Right hindlimb (tissue), 1 donor: ENCODE measurements at places on chromosomes 11 and 22.

- no peak for DNase-seq
Measured at GRCh38 chr11:117906710-117907109, 22.5 kb downstream of the TMPRSS13 start.

DNA sequence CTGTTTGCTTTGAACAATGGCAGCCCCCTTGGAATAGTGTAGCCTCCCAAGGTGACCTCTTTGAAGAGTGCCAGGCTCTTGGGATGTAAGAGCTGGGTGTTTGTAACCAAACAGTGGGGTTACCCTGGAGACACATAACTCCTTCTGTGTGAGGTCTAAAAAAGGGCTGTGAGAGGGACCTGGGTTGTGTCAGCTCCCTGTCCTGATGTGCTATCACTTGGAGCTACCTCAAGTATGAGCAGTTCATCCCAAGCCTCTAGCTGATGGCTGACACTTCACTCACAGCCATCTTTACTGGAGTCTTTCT lies 40.2 kb downstream of the TSPAN18 start:
- no peak for DNase-seq

DNA sequence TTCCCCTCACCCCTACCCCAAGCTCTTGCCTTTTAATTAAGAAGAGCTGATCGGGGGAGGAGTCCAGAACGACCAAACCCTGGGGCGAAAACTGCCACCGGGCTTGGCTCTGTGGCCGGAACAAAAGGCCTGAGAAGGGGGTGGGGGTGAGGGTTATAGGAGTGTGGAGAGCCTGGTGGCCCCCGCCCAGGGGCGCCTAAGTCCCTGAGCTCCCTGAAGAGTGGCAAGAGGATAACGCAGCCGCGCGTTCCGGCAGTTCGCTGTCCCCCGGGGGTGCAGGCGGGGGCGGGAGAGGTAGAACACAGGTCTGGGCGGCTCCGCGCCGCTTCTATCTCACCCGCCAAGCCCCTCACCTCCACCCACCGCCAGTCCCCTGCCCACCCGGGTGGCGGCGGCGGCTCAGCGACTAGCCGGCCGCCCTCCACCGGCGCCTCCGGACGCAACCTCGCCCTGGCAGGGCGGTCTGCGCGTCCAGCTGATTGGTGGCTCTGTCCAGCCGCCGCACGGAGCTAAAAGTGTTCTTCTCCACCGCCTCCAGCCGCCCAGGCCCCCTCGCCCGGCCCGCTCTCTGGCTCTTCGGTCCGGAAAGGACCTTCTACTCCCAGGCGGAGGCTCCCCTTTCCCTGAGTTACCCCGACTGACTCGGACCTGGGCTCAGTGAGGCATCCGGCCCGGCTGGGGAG lies 18.7 kb upstream of the BDNF start:
- no peak for DNase-seq

GRCh38 chr22:29520851-29521250 lies 32.7 kb downstream of the THOC5 start:
- DNase-seq = no peak

GRCh38 chr11:66369073-66369894 lies 2.3 kb downstream of the SLC29A2 start:
- DNase-seq = peak; percentile 27

DNA sequence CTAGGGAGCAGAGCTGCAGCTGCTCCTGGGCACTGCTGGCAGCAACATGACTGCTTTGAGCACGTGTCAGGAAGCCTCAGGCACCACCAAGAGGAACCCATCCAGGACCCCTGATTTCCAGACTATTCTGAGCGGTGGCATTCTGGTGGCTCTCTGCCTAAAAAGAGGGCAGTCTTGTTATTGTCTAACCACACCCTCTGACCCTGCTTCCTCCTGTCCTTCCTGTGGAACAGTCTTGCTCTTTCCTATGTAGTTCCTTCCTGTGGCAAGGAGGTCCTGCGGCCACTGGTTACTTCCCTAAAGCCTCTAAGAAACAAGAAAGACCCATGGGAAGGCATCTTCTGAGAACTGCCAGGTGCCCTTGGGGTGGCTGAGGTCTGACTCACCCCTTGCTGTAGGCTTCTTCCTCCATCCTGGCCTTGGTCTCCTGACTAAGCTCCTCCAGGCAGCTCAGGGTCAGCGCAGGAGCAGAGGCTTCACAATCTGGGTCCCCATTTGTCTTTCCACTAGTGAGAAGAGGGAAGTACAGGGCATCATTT lies 13.1 kb upstream of the LYVE1 start:
- DNase-seq = no peak

- DNase-seq = no peak
Measured at GRCh38 chr22:36541831-36542411, 13.0 kb upstream of the EIF3D start.

DNA sequence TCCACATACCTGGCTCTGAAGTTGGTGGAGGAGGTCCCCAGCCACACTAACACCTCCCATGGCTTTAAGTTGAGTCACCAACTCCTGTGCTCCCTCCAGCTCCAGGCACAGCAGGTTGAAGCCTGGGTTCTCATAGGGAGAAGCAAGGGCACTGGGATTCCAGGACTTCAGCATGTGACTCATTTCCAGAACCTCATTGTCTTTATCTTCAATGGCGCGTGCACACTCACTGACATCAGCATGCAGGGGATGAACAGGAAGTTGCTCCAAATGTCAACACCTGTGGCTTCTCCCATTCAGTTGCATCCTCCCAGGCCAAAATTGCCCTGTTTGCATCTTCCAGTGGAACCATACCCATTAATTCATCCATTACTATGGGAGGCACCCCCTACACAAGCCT lies 5.8 kb upstream of the UBQLNL start:
- DNase-seq = no peak

DNA sequence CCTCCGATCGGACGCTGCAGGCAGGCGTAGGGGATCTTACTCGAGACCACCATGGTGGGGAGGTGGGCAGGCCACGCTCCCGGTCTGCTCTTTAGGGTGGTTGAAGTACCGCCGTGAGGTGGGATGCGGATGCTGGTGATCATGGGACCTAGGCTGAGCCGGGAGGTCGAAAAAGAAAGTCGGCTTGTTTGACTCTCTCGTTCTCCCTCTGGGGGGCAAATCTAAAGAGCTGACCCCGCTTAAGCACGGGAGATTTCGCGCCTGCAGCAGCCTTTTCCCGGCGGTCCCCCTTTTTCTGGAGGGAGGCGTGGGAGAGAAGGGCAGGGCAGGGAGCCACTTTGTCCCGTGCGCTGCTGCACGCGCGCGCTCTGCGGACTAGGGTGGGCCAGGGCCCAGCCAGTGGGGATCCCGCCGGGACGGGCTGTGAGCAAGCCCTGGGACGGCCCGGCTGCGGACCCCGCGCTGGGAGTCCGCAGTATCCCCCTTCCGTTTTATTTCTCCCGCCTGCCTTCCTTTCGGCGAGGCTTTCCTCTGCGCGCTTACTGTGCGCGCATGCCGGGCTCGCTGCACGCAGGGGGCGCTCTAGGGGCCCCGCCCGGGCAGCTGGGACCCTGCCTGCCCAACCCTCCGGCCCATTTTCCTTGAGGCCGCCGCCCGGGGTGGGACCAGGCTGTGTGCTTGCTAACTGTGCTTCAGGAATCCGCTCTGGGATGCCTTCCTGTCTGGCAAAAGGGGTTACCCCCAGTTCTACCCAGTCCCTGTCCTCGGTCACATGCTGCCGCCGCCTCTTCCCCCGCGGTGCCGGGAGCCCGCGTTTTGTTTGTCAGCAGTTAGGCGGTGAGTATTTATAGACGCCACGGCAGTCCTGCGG lies 81.0 kb downstream of the PRR5L start:
- DNase-seq = peak; percentile 71

DNA sequence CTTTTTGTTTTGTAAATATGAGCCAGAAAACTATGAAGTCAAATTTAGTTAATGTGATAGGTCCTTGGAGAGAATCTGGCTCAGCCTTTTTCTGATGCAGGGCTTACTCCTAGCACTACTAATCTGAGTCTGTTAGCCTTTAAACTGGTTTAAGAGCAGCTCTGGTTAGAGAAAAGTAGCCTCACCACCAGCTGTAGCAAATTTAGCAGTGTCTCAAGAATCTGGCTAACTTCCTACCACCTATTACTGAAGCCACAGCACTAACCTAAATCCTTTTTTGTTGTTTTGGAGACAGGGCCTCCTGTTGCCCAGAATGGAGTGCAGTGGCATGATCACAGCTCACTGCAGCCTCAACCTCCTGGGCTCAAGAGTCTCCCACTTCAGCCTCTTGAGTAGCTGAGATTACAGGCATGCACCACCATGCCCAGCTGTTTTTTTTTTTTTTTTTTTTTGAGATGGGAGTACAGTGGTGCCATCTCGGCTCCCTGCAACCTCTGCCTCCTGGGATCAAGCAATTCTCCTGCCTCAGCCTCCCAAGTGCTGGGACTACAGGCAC lies 13.9 kb downstream of the RBM4B start:
- no peak for DNase-seq

- peak; percentile 20 for DNase-seq
Measured at GRCh38 chr11:69654001-69654659, 13.2 kb downstream of the CCND1 start.

- no peak for DNase-seq
Measured at GRCh38 chr11:112616327-112617097, 344.7 kb upstream of the NCAM1 start.

DNA sequence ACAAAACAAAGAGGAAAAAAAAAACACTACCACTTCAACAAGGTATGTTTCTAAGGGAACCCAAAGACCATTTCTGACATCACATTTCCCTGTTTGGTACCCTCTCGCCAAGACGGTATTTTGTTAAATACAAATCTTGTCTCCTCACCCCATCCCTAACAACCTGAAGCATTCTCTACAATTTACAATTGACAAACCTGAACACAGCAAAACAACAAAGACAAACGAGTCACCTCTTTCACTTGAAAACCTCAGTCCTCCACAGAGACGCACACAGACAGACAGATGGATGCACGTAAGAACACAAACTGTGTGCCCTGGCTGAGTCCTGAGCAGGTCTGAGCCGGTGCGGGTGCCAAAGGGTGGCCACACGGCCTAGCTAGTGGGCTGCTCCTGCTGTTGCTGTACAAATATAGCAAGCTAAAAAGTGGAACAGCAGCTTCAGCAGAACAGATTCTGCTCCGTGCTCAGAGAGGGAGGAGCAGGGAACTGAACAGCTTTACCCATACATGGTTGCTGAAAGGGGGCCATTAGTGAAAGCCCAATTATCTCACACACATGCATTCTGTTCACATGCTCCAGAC lies 28.5 kb downstream of the CELF1 start:
- peak; percentile 33 for DNase-seq

DNA sequence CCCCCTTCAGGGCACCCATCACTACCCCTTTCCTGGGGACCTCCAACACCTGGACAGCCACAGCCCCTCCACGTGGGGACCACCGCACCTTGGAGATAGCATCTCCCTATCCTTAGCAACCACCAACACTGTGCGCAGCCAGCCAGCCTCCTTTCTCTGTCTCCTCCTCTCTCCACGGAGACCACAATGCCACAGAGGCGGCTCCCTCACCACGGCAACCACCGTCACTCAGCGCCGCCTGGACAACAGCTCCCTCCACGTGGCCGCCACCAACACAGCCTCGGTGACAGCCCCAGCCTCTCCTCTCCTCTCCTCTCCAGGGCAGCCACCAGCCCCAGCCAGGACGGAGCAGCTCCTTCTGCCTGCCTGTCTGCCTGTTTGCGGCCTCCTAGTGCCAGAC lies 10.5 kb downstream of the ELFN2 start:
- DNase-seq = peak; percentile 50
